ENCODE measurements at places on chromosomes 7 and 10. TPM values are rescaled to one million over a fixed set of nuclear protein-coding genes. Genes with fewer than 3 reads are reported as not detected.
A peak's percentile ranks its signal among the peaks of the same experiment; 100 is the strongest.

- DNase-seq, result no peak
These were observed 116.0 kb downstream of the GRK5 start for GRCh38 chr10:119323085-119324016.

DNA sequence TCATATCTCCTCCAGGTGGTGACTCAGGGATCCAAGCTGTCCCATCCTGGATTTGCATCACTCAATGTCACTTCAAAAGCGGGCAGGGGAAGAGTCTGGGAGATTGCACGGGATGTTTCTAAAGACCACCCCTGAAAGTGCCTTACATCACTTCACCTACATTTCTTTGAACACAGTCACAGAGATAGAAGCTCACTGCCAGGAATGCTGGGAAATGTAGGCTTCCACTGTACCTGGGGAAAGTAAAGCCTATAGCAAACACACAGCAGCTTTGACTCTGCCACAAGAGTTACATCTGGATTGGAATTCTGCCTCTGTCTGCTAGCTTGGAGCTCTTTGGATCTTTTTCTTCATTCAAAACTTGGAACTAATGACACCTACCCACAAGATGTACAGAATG is 300.9 kb downstream of the WDR11 start:
- DNase-seq, result no peak

AGAP5 gene
- total RNA-seq, result 9.6 TPM

SORBS1 gene
- 114 TPM for total RNA-seq

CTNNA3 gene
- total RNA-seq, result 24.9 TPM

- DNase-seq, result no peak
These were observed 131.1 kb upstream of the ABCB5 start for GRCh38 chr7:20484356-20484755.

DNA sequence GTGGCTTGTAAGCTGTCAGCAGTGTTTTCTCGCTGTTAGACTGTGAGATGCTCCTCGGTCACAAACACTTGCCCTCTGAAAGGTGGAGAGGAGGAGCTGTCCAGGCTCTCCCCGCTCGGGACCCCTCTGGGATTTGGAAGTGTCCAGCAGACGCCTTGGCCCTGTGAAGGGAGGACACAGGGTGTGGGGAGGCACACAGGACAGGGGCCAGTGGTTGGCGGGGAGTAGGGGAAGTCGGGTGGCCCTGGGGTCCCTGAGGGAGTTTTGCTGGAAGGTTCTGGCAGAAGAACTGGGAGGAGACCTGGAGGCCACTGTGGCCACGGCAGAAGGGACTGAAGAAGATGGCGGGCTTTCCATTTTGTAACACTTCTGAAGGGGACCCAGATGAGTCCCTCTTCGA is 47.2 kb upstream of the DPYSL4 start:
- no peak for DNase-seq

GDF2 gene
- total RNA-seq, result not detected

GRCh38 chr10:69742928-69743602 is 58.6 kb upstream of the COL13A1 start:
- DNase-seq, result peak; percentile 24

DNA sequence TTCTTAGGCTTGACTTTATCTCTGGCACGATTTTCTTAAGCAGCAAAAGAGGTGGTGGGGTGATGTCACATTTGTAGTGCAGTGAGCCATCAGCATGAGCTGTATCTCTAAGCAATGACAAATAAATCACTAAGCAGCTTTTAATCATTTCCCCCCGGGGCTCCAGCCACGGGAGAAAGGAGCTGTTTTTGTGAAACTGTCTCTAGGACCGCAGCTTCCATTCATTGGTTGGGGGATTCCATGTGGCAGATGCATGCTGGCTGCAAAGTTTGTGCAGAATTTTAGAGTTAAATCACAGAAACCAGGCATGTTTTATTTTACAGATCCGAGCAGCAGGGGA is 464 bp downstream of the KIAA1217 start:
- DNase-seq, result no peak

DNA sequence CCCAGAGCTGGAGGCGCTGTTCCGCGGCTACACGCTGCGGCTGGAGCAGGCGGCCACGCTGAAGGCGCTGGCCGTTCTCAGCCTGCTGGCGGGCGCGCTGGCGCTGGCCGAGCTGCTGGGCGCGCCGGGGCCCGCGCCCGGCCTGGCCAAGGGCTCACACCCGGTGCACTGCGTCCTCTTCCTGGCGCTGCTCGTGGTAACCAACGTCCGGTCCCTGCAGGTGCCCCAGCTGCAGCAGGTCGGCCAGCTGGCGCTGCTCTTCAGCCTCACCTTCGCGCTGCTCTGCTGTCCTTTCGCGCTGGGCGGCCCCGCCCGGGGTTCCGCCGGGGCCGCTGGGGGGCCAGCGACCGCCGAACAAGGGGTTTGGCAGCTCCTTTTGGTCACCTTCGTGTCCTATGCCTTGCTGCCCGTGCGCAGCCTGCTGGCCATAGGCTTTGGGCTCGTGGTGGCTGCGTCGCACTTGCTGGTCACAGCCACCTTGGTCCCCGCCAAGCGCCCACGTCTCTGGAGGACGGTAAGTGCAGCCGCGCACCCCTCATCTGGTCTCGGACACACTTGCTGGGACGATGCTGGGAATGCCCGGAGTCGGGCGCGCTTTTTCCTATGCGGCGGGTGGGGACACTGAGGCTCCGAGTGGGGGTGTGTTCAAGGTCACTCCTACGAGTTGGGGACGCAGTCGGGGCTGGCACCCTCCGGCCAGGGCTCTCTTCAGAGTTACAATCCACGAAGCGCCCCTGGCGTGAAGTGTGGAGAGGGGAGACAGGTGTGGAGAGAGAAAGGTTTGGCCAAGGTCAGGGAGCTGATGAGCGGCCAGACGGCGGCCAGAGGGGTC is 717 bp downstream of the ADCY1 start:
- DNase-seq, result peak; percentile 71

Data from cerebellum (tissue), 4 donors.